Hematopoietic multipotent progenitor cell treated with erythropoietin and hydrocortisone succinate and interleukin-3 and kit ligand, for 4 days (in vitro differentiated cells): ENCODE measurements at places on chromosomes 2 and 18.
A peak's percentile ranks its signal among the peaks of the same experiment; 100 is the strongest.

GRCh38 chr2:96859099-96859649 lies 1.4 kb upstream of the ANKRD39 start:
- DNase-seq, result no peak

DNA sequence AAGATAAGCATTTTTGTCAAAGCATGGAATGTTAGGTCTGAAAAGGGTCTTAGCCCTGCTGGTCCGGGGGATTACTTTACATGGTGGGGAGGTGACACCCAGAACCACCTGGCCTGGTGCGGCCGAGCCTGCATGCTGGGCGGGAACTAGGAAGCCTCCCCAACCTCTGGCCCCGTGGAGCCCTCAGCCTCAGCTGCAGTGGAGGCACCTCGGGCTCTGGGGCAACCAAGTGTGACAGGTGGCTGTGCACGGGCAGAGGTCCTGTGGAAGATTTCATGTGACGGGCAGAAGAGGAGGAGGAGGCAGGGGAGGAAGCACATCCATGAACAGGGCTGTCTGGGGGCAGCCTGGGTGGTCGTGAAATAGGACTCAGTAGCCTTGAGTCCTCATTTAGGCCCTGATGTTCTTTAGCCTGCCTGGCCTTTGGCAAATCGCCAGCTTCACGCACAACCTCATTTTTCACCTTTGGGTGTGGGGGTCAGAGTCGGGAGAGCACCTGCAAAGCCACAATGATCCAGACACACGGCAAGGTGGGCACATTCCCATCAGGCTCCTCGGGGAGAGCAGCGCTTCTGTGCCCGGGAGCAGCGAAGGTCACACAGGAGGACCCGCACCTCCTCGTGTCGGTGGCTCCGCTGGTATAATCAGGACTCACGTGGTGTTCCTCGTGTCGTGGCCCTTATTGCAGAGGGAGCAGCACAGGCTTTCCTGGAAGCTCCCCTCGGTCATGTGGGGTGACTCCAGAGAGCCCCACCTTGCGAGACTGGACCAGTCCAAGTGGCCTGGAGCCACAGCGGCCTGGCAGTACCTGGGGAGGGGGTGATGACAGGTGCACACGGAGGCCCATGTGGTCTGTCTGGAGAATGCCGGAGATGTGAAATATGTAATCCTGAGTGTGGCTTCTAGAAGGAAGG lies 13.9 kb downstream of the CNDP2 start:
- no peak for DNase-seq

GRCh38 chr18:74834424-74835309 lies 237.0 kb downstream of the ZNF407 start:
- no peak for DNase-seq

DNA sequence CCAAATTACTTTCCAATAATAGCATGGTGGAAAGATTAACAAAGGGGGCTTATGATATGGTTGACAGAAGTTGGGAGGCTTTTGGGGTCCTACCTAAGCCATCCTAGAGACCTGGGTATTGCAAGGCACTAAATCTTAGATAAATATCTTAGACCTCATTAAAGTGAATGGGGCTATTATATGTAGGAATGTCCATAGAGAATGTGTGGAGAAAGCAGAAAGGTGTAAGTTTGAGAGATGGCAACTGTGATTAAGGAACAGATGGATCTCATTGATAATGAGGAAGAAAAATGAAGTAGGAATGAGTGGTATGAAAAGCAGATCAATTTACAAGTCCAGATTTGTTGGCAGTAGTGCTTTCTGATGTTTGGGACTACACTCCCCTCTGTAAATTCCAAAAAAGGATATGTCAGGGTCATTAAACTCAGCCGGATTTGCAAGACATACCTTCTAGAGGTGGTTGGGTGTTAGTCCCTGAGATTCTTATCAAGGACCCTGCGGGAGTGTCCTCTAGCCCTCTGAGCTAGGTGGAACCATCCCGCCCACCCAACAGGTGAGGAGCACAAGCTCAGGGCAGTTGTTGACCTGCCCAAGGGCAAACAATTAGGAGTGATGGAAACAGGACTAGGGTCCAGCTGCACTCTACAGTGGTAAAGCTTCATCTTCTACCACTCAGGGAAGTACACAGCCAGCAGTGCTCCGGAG lies 12.1 kb downstream of the TCF7L1 start:
- no peak for DNase-seq

DNA sequence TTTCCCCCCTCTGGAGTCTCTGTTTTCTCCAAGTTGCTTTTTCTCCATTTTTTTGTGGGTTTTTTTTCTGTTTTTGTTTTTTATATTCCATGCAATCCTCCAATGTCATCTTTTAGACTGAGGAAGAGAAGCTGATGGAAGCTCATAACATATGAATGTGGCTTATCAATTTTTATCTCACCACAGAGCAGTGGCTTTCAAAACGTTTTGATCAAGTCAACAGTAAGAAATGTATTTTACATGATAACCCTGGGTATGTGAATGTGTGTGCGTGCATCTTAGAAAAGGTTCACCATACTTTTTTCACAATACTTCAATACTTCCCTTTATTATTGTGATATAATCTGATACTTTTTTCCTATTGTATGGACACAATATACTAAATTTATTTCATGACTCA lies 64.6 kb upstream of the CDCA7 start:
- DNase-seq, result peak; percentile 38
